ENCODE measurements at places on chromosomes 16 and 17.

DNA sequence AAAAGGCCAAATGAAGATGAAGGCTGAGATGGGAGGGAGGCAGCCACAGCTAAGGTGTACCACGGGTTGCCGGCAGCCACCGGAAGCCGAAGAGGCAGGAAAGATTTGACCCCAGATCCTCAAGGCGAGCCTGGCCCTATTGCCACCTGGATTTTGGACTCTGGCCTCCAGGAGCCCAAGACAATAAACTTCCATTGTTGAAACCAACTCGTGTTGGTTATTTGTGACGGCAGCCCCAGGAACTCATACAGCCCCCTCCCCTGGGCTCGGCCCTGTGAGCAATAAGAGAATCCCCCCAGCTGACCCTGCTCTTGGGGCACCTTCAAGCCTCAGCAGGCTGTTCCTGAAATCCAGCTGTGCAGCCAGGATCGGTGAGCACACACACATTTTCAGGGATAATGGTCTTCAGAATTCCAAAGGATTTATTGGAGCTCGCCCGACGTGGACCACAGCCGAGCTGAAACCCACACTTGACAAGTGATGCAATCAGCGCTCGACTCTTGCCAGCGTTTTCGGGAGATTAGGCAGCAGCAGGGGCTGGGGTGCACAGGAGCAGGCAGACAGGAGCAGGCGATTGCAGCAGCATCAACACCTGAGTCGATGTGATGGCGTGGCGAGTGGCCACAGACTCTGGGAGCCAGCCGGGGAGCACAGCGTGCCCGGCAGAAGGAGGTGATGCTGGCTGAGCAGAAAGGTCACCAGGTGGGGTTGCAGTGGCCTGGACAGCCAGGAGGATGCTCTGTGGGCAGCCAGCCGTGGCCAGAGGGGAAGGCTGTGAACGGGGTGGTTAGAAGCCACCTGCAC, 22.4 kb upstream of the CBX4 start:
- DNase-seq: no peak

DNA sequence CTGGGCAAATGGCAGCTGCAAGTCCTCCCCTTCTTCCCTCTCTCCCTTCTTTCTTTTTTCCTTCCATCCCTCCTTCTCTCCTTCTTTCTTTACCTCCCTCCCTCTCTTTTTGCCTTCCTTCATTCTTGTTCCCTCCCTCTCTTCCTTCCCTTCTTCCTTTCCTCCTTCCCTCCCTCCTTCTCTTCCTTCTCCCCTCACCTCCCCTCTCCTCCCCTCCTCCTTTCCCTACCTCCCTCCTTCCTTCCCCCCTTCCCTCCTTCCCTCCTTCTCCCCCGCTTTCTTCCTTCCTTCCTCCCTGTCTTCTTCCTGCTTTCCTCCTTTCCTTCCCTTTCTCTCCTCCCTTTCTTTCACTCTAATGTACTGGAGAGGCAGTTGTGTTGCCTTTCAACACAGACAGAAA, 110.8 kb upstream of the SALL1 start:
- DNase-seq: no peak

DNA sequence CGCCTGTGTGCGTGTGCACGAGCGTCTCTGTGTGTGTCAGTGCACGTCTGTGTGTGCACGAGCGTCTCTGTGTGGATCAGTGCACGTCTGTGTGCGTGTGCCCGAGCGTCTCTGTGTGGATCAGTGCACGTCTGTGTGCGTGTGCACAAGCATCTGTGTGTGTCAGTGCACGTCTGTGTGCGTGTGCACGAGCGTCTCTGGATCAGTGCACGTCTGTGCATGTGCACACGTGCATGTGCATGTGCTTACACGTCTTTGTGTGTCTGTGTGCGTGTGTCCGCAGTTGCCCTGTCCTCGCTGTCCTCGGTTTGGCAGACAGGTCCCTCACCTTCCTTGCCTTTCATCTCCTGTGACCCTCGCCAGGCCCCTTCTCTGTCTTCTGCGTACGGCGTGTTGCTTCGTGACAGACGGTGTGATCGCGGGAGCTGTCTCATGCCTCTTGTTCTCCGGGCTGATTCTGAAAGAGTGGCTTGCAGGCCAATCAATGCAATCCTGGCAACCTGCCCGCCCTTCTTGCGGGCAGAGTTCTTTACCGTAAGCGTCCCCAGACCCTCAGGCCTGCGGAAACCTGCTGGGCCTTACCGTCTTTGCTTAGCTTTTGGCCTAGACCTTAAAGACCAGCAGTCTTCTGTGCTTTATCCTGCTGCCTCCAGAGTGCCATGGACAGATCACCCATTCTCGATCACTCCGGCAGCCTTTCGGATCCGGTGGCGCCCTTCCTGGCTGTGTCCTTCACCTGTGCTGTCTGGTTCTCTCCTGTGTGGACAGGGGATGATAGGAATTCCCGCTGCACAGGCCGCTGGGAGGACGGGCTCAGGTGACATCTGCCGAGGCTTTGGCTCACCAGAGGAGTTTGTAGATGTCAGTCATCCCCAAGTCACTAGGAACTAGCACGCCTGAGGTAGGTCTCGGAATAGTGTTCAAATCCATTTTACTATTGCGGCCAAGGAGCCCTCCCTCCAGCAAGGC, 18.5 kb downstream of the MLYCD start:
- DNase-seq: no peak

DNA sequence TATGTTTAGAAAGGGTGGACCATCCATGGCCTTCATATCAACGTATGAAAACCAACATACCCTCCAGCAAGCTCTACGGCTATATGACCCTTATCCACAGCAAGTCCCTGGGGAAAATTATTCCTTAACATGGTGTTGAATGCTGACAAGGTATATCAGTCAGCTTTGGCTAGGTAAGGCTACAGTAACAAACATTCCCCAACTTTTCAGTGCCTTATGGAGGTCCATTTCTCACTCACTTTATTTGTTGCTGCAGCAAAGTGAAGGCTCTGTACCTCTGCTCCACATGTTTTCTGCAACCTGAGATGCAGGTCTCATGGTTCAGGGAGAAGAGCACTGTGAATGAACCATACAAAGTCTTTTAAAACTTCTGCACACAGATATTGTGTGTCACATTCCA, 83.8 kb upstream of the TOX3 start:
- no peak for DNase-seq

DNA sequence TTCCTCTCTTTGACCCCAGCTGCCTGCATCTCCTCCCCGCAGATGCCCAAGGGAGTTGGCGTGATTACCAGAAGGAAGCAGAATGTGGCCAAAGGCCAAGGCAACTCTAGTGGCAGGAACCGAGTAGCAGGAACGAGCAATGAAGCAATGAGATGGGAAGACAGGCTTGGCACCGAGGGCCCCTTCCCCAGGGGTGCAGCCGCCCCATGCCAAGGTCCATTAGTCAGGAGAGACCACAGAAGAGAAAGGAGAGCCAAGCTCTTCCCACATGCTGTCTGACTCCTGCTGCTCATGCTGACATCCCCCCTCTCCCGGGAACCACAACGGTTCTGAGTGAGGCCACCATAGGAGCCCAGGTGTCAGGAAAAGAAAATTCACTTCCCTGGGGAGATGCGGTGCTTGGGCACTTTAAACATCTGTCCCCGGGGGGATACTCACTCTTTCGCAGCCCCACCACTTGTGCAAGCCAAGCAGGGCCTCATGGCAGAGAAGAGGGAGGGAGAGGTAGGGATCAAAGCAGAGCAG, 67.4 kb downstream of the MYO18A start:
- DNase-seq: no peak

DNA sequence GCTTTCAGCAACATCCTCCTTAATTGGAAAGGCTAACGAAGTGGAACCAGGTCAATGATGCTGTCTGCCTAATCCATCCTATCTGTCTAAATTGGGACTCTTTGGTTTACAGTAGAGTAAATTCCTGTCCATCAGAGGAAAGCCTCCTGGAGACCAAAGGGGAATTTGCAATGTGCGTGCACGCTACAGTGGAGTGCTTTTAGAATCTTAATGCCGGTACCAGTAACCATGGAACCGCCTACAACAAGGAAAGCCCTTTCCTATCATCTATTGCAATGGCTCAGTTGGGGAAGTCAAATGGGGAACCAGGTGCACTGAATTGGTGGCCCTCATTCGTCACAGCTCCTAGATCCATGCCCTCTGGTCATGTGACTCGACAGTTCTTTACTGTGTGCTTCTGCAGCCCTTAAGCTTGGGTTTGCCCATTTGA, 110.1 kb downstream of the XYLT1 start:
- DNase-seq: no peak

DNA sequence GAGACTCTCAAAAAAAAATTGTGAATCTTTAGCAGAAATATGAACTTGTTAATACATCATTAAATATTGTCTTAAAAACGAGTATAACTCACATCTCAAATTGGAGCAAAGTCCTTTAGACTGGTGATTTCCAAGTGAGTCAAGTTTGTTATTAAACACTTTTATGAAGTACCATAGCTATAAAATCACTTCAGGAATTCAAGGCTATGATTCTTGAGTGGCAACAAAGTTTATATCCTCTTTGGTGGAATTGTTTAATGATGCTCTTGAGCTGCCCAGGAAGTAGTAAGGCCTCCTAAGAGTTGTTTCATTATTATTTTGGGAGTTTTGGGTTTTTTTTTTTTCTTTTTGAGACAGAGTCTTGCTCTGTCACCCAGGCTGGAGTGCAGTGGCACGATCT, 16.7 kb upstream of the BLMH start:
- no peak for DNase-seq

- DNase-seq: no peak
These were observed 1.6 kb downstream of the SPATA32 start for GRCh38 chr17:45260204-45260783.

GRCh38 chr17:65515959-65516948, 45.2 kb downstream of the AXIN2 start:
- no peak for DNase-seq

- DNase-seq: no peak
These were observed 32.1 kb downstream of the ABR start for GRCh38 chr17:1147664-1148063.

DNA sequence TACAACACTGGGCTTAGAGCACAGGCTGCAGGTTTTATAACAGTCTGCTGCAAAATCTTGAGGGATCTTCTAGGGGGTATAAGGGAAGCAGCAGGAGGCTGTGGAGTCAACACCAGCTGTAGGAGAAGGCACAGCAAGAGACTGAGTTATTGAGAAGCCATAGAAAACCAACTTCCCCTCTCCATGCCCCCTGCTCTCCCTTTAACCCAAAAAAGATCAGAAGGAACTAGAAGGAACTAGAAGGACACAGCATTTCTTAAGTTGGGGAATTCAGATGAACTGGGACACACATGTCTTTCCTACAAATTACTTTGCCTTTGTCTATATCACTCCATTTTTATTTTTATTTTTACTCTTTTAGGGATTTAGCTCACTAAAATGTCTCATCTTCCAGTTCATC, 6.2 kb upstream of the CCL18 start:
- no peak for DNase-seq

GRCh38 chr16:75074920-75075687, 41.5 kb downstream of the LDHD start:
- DNase-seq: peak; percentile 75

DNA sequence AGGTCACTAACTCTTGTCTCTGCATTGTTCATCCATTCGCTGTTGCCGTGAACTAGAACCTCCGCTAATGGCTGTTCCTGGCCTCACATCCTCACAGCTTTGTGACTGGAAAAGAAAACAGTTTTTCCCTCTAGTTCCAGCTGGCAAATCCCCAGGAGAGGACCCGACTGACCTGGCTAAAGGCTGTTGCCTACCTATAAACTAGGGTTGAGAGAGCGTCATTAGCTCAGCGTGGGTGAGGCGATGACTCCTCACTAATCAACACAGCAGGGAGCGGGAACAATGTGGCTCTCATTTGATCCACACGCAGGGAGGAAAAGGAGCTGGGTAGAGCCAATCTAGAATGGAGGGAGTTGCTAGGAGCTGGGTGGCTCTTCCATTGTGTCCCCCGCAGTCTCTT, 282.1 kb upstream of the IRX5 start:
- DNase-seq: no peak

DNA sequence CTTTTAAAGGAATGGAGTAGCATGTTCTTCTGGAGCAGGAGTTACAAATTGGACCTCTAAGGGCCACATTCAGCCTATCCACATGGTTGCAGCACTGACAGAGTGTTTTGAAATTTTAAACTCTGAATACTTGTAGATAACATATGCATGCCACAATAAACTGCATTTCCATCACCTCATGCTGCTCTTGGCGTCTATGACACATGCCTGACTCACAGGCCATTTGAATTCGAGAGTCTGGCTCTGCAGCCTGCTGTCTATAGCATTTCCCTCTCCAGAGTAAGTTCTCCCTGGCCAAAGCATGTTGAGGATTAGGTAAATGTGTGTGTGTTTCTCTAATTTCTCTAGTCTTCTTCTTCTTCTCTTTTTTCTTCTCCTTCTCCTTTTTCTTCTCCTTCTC, 28.7 kb upstream of the MYOCD start:
- DNase-seq: no peak

DNA sequence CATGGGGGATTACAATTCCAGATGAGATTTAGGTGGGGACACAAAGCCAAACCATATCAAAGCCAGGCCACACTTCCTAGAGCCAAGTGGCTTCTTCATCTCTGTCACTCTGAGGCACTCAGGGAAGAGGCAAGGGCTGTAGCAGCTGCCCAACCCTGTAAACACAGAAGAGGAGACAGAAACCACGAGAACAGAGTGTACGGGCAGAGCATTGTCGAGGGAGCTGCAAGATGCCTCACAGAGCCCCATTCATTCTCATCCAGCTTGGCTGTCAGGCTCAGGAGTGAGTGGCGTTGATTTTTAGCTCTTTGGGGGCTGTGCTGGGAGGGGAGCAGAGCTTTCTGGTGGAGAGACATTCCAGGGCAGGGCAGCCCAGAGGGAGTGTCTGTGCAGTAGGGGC, 117.2 kb upstream of the SALL1 start:
- no peak for DNase-seq

GRCh38 chr17:68737761-68738443, 136.7 kb upstream of the FAM20A start:
- DNase-seq: no peak

- no peak for DNase-seq
These were observed 3.2 kb downstream of the FBXO31 start for GRCh38 chr16:87380403-87380802.

DNA sequence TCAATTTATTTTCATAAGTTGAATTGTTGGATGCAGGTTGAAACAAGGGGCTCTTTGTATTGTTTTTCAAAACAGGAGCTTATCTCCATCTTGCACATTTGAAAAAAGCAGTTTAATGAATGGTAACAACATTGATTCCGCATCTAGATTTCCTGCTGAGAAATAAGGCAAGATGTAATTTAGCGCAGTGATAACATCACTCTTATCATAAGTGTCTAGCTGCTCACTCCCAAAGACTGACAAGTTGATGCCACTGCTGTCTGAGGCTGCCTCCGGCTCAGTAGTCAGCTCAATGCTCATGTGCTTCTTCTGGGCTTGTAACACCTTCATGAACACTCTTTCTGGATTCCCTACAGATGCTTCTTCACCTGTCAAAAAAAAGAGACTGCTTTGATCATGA, 92.4 kb downstream of the KPNA2 start:
- no peak for DNase-seq

All from stimulated activated CD4-positive, alpha-beta T cell treated with anti-CD3 and anti-CD28 coated beads, Interleukin-2, amount 100 ng/mL, for 24 hours (primary cell).